Activated CD4-positive, alpha-beta T cell treated with anti-CD3 and anti-CD28 coated beads, Interleukin-2, amount 50 U/mL, for 24 hours (primary cell): ENCODE measurements at places on chromosomes 2 and 18.

DNA sequence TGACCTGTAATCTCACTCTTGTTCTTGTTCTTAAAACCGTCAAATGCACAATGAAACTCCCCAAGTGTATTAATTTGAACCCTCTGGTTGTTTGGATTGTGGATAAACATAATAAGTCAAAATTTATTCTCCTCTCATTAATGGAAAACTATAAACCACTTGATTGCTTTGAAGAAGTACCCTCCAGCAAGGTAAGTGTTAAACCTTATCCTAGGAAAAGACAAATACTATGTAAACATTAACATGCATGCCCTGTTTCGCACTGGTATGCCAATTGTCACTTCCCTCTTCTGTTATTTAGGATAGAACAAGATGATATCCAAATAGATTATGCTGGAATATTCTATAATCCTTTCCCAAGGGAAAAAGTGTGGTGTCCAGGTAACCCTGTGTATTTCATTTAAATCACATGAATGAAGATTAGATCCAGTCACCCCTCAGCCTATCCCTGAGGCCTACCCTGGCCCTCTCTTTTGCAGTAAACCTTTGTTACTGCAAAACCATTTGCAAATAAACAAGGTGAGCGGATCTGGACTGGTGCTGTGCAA, 1.3 kb downstream of the ADI1 start:
- DNase-seq = no peak

- DNase-seq = no peak
These were observed 17.7 kb downstream of the ST6GAL2 start for GRCh38 chr2:106868275-106868674.

- peak; percentile 49 for DNase-seq
These were observed 85.3 kb downstream of the SPP2 start for GRCh38 chr2:234135750-234136221.

DNA sequence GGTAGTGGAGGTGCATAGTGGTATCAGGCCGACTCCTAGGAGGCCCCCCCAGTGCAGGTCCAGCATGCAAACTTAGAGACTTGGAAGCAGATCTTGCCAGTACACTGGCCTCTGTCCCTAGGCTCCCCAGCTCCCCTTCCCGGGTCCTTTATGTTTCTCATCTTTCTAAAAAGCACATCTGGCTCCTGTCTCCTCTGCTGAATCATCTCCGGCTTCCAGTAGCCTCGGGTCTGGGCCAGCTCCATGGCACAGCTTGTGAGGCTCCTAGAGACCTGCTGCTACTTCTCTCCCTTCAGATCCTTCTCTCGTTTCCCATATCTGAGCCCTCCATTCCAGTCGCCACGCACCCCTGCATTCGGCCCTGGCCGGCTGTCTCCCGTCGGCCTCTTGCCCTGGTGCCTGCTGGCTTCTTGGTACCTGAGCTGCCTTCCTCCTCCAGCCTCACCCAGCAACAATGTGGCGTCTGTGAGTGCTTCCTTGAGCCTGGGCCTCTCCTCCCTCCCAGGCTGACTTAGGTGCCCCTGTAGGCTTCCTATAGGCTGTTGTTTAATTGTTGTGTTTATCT, 6.6 kb downstream of the TRAF3IP1 start:
- no peak for DNase-seq

DNA sequence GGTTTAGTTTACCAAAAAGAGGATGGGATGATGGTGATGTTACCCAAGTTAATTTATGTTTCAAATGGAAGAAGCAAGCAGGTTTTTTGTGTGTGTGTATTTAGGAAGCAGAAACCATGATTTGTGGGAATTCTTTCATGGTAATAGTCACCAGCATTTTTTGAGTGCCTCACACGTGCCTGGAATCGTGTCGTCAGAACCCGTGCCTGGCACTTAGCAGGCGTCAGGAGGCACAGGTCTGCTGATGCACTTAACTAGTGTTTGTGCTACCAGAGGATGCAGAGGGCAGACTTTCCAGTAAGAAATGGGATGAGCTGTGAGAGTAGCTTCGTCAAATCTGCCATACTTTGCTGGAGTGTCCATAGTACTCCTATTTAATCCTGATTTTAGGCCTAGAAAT, 41.1 kb downstream of the LYPD6 start:
- DNase-seq = no peak

DNA sequence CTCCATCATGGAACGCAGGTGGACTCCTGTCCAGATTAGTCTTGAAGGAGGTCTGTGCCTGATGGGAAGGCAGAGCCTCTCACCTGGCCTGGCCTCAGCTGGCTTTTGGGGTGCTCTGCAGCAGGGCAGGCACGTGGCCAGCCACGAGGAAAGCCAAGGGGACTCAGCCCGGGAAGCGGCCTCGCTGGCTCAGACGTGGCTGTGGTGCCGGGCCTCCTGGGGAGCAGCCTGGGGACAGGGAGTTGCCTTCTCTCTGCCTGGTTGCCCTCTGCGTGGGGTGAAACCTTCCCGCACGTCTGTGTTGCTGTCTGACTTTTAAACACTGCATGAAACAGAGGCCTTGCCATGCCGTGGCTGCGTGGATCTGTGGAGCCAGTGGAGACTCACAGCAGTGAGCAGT, 45.0 kb downstream of the RTP5 start:
- DNase-seq = no peak

GRCh38 chr18:45100321-45101105, 419.8 kb downstream of the SETBP1 start:
- DNase-seq = no peak

DNA sequence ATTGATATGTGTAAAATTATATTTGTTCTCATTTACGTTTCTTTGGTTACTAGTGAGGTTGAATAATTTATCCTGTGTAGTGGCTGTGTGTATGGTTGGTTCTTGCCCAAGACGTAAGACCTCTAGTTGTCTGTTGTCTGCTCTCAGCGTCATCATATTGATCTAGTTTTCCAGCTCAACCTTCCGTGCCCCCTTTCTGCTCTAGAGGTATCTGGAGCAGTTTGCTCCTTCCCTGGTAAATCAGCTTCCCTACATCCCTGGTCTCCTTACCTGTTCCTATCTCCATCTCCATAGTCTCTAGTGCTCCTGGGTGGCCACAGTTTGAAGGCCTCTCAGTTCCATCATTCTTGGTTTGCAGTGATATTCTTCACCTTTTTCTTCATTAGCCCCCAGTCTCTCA, 1.2 kb downstream of the SMYD5 start:
- DNase-seq = no peak

DNA sequence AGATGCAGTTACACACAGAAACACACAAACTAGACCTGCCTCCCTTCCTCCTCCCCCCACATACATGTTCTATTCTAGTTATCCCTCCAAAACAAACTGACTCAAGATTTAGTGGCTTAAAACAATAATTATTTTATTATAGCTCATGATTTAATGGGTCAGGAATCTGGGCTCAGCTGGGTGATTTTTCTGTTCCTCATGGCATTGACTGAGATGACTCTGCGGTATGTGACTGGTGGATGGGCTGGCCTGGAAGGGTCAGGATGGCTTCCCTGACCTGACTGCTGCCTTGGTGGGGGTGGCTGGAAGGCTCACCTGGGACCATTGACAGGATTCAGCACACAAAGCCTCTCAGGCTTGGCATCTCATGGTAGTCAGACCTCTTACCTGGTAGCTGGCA, 33.7 kb upstream of the NTSR2 start:
- DNase-seq = no peak

GRCh38 chr2:237393523-237393922, 20.4 kb downstream of the COL6A3 start:
- no peak for DNase-seq

DNA sequence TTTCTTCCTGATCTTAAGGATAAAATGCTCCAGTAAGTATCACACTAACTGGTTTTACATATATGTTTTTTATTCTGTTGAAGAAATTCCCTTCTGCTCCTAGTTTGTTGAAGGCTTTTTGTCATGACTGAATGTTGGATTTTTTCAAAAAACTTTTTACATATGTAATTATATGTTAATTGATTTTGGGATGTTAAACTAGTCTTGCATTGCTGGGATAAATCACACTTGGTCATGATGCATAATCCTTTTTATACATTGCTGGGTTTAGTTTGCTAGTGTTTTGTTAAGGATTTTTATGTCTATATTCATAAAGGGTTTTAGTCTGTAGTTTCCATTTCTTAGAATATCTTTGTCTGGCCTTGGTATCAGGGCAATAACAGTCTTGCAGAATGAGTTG, 65.6 kb upstream of the TXNDC2 start:
- no peak for DNase-seq

DNA sequence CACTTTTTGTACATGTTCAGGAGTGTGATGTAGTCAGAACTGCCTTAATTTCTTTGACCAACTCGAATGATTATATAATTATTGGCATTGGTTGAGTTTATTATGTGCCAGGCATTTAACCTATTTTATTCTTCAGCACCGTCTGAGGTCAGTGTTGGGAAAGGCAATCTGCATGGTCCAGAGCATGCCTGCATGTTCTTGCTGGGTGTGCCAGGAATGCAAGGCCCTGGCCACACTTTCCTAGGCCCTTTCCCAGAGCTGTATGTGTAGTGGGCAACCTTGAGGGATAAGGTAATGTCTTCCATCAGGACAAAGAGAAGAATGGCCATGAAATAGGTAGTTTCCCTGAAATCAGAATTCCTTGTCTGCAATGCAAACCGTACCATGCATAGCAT, 9.7 kb upstream of the SNRNP200 start:
- no peak for DNase-seq

DNA sequence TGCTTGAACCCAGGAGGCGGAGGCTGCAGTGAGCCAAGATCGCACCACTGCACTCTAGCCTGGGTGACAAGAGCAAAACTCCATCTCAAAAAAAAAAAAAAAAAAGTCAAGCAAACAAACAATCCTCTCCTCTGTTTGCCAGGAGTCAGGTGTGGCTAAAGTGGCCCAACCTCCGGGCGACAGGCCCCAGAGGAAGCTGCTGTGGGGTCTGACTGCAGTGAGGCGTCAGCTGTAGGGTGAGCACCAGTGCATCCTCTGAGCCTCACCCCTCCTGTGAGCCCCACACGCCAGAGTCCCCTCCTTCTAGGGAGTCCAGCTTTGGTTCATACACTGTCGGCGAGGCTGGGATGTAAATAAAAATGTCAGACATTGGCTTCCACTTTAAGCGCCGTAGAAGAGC, 76.5 kb upstream of the HS6ST1 start:
- no peak for DNase-seq

DNA sequence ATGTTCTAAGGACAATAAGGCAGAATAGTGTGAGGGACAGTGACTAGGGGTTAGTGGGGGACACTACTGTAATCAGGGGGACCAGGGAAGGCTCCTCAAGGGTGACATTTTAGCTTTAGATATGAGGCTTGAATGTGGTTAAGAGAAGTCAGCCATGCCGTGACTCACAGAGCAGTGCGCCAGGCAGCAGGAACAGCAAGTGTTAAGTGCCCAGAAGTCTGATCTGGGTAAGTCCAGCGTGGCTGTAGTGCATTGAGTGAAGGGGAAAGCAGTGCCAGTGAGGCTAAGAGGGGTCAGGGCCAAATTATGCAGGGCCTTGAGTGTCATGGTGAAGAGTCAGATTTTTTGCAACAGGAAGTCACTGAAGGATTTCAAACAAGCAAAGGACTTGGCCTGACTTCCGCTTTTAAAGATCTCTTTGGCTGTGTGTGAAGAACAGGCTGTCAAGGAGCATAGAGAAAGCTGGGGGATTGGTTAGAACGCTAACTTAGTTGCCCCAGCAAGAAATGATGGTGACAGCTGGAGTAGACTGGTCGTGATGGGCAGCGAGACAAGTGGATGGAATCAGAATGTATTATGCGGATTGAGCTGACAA, 151.5 kb downstream of the MSH2 start:
- no peak for DNase-seq

DNA sequence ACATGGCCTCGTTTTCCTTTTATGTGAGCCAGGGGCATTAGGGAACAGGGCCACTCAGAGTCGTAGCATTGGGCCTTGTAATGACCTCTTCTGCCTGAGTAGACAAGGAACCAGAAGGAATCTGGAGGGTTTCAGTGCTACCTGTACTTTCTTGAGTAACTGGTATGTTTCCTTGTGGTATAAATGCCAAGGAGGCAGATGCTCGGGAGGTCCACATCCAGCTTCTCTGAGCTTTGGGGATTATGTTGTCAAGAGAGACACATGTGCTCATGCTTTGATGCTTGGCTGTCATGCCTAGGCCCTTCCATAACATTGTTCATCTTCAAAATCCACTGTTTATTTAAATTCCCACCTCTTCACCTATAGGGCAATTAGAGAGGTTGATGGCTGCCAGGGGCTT, 26.3 kb downstream of the FOSL2 start:
- DNase-seq = no peak

DNA sequence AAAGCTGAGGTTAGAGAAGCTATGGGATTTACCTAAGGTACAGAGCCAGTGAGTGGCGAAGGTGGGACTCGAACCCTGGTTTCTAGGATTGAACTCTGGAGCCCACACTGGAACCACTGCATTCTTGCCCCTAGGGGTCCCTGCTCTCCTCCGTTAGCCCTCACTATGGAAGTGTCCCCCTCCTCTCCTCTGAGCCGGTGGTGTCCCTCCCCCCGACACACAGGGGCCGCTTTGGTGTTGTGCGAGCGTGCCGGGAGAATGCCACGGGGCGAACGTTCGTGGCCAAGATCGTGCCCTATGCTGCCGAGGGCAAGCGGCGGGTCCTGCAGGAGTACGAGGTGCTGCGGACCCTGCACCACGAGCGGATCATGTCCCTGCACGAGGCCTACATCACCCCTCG, 8.5 kb upstream of the GMPPA start:
- no peak for DNase-seq

- no peak for DNase-seq
These were observed 7.7 kb upstream of the ARID5A start for GRCh38 chr2:96528700-96529375.

- DNase-seq = no peak
These were observed 74.4 kb downstream of the ACKR3 start for GRCh38 chr2:236644067-236644466.

GRCh38 chr2:75428646-75429443, 131.9 kb downstream of the EVA1A start:
- DNase-seq = no peak

- no peak for DNase-seq
These were observed 227.5 kb upstream of the FOSL2 start for GRCh38 chr2:28165087-28165635.

GRCh38 chr18:38751898-38752297, 1186.3 kb upstream of the CELF4 start:
- DNase-seq = no peak

DNA sequence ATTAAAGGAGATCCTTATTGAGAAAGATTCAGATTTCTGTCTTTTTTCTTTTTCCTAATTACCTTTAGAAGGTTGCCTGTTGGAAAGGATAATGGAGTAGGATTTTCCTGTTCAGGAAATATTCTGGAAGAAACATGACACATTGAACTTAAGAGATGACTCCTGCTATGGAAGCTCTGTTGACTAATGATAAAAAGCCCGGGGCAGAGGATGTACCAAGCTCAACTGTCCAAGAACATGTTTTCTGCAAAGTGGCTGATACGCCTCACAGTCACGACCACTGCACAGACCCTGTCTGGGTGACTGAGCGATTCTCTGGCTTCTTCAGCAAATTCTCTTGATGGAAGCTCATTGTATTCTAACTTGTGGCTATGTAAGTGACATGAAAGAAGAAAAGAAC, 86.2 kb upstream of the THOC1 start:
- no peak for DNase-seq

DNA sequence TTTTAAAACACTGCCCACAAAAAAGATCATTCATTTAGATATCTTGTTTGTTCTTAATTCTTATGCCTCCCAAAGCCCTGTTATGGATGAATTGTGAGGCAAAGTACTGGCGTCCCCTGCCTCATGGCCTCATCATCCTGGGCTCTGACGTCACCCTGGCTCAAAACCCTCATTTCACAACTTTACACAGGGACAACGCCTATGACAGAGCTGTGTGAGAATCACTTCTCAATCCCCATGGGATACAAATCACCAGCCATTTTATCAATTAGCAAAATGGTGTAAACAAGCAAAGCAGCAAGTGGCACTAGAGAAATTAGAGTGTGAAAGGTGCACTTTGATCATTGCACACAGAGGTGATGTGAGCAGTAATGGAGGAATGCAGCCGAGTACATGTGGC, 16.6 kb downstream of the FHOD3 start:
- DNase-seq = no peak
